ENCODE measurements at places on chromosomes 1 and 21.

DNA sequence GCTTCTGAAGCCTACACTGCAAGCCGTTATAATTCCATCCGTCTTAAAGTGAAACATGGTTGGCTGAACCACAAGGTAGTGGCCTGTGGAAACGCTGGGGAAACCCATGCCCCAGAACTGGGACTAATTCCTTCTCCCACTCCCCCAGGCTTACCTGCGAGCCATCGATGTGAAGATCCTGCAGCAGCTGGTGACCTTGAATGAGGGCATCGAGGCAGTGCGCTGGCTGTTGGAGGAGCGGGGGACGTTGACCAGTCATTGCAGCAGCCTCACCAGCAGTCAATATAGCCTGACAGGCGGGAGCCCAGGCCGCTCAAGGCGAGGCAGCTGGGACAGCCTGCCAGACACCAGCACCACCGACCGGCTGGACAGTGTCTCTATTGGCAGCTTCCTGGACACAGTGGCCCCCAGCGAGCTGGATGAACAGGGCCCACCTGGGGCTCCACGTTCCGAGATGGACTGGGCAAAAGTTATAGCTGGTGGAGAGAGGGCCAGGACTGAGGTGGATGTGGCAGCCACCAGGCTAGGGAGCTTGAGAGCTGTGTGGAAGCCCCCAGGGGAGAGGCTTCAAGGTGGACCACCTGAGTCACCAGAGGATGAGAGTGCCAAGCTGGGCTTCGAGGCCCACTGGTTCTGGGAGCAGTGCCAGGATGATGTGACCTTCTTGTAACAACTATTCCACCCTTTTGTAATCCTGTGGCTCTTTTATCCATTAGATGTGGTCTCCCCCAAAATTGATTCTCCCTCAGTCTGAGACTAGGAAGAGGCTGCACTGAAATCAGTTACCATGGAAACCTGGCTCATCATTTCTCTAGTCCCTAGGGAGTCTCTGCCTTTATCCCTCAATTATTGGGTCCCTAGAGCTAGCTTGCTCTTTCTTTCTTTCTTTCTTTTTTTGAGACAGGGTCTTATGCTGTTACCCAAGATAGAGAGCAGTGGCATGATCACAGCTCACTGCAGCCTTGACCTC is 16.7 kb downstream of the LURAP1 start:
- DNase-seq: no peak

DNA sequence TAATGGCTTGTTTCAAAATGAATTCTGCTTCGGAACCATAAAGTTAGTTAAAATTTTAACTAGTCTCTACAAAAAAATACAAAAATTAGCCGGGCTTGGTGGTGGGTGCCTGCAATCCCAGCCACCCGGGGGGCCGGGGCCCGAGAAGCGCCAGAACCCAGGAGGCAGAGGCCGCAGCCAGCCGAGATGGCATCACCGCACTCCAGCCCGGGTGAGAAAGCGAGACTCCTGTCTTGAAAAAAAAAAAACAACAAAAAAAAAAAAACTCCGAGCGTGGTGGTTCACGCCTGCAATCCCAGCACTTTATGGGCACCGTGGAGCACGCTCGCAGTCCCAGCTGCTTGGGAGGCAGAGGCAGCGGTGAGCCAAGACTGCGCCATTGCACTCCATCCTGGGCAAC is 781.4 kb downstream of the BRINP3 start:
- no peak for DNase-seq

DNA sequence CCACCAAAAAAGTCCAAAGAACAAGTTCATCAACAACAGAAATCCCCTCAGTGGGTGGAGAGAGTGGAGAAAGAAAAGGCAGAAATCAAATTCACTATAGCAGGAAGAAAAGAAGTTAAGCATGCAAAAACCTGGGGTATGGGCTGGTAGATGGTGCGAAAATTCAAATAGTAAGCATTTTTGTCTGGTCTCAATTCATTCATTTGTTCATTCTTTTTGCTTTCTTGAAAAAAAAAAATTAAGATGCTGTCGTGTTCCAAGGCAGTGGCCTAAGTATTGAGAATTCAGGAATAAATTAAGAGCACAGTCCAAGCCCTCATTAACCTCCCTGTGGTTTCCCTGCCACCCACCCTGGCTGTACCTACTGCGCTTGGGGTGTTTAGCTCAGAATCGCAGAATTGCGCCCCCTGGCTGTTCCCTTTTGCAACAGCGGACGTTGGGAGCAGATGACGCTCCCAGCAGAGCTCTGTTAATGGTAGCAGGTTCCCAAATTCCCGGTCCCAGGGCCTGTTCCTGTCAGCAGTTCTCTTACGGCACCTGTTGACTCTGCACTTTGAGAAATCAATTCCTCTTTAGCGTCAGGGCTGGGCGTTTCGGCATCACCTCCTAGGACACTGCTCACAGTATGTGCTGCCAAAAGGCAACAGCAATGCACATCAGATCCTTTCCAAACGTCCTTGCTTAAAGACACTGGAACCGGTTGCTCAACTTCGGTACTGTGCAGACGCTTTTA is 34.0 kb upstream of the SSX2IP start:
- no peak for DNase-seq

DNA sequence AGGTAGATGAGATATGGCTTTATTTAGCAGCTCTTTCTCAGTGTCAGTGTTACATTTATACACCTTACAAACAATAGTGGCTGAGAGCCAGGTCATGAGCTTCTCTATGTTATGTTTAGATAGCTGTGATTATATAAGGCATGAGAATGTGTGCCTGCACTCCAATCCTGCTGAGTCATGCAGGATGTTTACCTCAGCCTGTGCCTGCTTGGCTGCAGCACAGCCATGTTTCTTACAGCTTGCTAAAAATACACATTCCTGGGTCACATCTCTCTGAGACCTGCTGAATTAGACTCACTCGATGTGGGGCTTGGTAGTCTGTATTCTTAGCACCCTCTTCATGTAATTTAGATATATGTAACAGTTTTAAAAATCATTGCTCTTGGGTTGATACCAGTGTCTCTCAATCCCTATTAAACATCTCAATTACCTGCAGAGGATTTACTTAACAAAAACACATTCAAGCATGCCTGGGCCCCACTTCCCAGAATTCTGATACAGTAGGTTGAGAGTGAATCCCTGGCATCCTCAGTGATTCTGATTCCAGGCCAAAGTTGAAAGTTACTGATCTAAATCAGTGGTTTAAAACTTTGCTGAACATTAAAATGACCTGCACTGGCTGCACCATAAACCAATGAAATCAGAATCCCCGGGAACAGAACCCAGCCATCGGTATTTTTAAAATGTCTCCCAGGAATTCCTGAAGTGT is 107.5 kb downstream of the GDAP2 start:
- DNase-seq: peak; percentile 86

- no peak for DNase-seq
Observed at GRCh38 chr1:116465477-116465844, 92.4 kb downstream of the ATP1A1 start.

DNA sequence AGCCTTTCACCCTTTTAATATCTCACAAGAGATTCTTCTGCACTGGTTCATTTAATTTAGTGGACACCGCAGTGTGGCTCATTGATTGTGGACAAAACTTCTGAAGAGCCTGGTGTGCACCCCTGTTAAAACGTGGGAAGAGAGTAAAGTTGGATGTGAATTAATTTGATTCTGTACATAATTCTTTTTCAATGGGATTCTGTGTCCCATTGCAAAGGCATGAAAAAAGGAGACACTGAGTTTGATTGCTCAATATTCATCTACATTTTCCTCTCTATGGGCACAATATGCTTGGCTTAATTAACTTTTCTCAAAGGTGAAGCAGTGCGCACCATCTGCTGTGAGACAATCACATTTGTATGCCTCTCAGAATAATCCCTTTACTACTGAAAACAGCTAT is 95.1 kb downstream of the BARHL2 start:
- DNase-seq: no peak

- DNase-seq: no peak
Observed at GRCh38 chr1:16212251-16212961, at the start of gene ARHGEF19. TSS of gene ARHGEF19 (minus strand) at chr1:16212652. CDS start at chr1:16209054, 3,598 bp downstream.

GRCh38 chr1:38038861-38039260 is 7.7 kb downstream of the POU3F1 start:
- DNase-seq: peak; percentile 36

DNA sequence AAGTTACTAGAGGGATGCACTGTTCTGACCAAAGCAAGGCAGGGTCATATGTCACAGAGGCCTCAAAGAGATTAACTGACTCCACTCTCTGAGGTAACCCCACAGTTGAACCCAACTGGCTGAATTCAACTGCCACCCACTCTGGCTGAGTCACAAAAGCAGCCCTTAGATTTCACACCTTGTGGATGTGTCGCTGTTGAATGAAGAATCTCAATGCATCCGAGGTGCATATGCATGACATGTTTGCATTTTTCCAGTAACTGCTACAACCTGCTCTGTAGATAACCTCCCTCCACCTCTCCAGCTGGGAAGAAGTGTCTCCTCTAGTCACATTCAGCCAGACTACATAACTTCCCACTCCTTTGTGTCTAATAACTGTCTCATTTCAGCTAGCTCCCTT is 27.9 kb upstream of the KIF21B start:
- DNase-seq: no peak

GRCh38 chr1:64934115-64934877 is 32.1 kb downstream of the JAK1 start:
- peak; percentile 72 for DNase-seq

DNA sequence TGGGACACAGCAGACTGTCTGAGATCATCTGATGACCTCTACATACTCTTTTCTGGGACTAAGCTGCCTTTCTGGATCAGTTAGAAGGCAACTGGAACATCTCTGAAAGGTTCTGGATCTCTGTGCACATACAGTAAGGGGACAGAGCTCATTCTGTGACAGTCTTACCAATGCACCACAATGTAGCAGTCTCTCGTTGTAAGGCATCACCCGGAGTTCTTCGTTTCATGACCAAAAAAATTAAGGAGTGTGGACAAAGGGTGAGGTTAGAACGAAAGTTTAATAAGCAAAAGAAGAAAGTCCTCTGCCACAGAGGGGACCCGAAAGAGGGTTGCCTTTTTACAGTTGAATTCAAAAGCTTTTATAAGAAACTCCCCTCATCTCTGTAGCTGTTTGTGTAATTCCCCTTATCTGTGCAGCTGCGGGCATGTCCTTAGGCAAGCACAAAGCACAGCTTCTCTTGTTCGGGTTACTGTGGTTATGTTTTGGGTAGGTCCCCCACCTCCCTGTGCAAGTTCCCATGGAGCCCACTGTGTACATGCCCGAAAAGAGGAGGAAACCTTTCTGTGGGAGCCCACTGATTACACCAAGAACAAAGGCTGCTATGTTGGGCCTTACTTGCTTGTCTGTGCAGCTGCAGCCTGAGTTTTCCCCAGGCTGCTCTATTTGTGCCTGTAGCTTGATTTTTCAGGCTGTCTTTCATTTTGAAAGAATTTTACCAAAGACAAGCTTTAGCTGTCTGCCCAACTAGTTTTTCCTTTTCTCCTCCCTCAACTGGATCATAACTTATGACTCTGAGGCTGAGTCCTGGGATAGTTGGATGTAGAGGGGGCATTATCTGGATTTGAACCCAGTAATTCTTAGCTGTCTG is 53.1 kb upstream of the CACNA1E start:
- DNase-seq: no peak

DNA sequence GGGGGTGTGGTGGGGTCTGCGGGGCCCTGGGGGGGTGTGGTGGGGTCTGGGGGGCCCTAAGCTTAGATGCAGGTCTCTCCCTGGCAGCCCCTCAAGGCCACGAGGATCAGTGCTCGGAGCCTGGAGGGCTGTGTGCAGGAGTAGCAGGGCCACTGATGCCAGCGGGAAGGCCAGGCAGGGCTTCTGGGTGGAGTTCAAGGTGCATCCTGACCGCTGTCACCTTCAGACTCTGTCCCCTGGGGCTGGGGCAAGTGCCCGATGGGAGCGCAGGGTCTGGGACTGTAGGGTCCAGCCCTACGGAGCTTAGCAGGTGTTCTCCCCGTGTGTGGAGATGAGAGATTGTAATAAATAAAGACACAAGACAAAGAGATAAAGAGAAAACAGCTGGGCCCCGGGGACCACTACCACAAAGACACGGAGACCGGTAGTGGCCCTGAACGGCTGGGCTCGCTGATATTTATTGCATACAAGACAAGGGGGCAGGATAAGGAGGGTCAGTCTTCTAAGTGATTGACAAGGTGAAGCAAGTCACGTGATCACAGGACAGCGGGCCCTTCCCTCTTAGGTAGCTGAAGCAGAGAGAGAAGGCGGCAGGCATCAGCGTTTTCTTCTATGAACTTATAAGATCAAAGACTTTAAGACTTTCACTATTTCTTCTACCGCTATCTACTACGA is 8.7 kb downstream of the RNF223 start:
- DNase-seq: no peak

DNA sequence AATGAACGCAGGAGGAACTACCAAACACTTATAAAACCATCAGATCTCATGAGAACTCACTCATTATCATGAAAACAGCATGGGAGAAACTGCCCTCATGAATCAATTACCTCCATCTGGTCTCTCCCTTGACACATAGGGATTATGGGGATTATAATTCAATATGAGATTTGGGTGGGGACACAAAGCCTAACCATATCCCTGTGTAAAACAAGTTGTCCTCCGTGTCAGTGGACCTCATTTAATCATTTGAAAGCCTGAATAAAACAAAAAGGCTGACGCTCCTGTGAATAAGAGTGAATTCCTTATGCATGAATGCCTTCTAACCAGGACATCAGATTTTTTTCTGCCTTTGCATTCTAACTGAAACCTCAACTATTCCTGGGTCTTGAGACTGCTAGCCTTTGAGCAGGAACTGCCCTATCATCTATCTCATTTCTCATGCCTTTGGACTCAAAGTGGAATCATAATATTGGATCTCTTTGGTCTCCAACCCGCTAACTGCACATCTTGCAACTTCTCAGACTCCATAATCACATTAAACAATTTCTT is 648.8 kb downstream of the ADGRL2 start:
- peak; percentile 4 for DNase-seq

DNA sequence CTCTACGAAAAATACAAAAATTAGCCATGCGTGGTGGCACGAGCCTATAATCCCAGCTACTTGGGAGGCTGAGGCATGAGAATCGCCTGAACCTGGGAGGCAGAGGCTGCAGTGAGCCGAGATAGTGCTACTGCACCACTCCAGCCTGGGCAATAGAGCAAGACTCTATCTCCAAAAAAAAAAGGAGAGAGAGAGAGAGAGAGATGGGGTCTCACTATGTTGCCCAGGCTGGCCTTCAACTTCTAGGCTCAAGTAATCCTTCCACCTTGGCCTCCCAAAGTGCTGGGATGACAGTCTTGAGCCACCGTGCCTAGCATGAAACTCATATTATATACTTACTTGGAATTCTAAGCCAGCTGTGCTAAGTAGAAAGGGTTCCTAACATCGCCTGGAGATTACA is 29.7 kb downstream of the PSMB2 start:
- no peak for DNase-seq

DNA sequence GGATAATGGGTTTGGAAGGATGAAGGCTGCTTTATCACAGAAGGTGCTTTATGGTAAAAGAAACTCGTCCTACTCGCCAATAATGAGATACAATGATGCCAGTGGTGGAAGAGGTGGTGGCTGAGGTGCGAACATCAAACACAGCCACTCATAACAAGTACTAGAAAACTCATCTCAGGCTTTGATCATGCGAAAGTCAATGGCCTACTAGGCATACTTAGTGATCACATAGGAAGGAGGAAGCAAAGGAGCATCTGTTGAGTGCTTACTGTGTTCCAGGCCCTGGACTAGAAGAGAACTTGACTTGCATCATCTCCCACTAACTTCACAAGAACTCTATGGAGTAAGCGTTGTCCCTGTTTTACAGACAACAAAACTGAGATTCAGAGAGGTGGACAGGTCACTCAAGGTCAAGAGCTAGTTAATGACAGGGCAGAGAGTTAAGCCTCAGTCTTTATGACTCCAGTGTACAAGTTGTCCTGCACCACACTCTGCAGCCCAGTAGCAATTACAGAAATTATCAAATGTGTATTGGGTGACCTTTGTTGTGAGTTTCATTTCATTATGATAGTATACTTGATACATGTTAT is 33.6 kb downstream of the RUNX1 start:
- no peak for DNase-seq

- no peak for DNase-seq
Observed at GRCh38 chr1:34879230-34879629, 19.7 kb upstream of the SMIM12 start.
